ENCODE measurements at places on chromosomes 12 and 14. TPM values are rescaled to one million over a fixed set of nuclear protein-coding genes. Genes with fewer than 3 reads are reported as not detected.

Gene OR10G2
- total RNA-seq: not detected

Gene SDSL
- 93.0 TPM for total RNA-seq

Gene TBC1D30
- 2.1 TPM for total RNA-seq

Gene PIWIL1
- total RNA-seq: not detected

Gene CAPZA3
- total RNA-seq: 0.33 TPM

Gene NPFF
- not detected for total RNA-seq

Gene SIX4
- total RNA-seq: 0.10 TPM

Gene AQP6
- total RNA-seq: 0.28 TPM

Gene SIVA1
- 50.3 TPM for total RNA-seq

Gene IAPP
- 0.25 TPM for total RNA-seq

Gene PLEKHG3
- total RNA-seq: 32.8 TPM

GRCh38 chr14:101878211-101878821, 86.1 kb upstream of the DYNC1H1 start:
- no peak for DNase-seq

DNA sequence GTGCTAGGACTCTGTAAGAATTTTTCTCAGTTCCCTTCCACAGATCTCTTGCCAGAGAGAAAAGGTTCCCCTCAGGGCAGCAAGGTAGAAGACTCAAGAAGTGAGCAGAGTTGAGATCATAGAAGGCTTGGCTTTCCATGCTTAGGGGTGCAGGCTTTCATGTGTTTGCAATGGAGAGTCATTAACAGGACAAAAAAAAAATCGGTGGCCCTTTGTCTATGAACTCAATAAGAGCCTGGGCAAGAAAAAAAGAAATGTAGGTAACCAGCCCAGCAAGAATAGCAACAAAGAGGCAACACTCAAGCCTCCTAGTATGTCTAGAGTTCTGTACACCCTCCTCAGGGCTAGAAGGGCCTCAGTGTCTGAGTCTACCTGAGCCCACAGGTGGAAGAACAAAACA, 23.4 kb upstream of the LRP6 start:
- no peak for DNase-seq

- DNase-seq: no peak
Observed at GRCh38 chr14:77037938-77038568, 9.5 kb upstream of the IRF2BPL start.

- DNase-seq: no peak
Observed at GRCh38 chr12:3896356-3896755, 23.2 kb upstream of the PARP11 start.

DNA sequence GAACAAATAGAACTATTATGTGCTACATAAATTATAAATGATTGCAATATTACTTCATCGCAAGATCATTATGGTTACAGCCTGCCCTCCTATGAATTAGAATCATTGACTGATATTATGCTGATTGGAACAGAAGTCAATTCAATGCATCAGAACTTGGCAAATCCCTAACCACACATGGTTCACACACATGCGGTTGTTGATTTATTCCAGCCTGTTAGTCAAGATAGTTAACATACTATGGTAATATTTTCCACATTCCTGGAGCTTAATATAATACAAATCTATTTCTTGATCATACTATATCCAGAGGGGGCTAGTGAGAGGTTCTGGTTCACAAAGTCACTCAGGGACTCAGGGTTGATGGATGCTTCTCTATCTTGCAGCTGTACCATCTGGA, 9.7 kb upstream of the CACNA1C start:
- DNase-seq: no peak

GRCh38 chr14:89755816-89756215, 198.7 kb downstream of the EFCAB11 start:
- no peak for DNase-seq

GRCh38 chr12:122318607-122319605, 52.6 kb upstream of the VPS33A start:
- DNase-seq: no peak

GRCh38 chr12:103442822-103443221, 52.9 kb downstream of the C12orf42 start:
- DNase-seq: no peak

DNA sequence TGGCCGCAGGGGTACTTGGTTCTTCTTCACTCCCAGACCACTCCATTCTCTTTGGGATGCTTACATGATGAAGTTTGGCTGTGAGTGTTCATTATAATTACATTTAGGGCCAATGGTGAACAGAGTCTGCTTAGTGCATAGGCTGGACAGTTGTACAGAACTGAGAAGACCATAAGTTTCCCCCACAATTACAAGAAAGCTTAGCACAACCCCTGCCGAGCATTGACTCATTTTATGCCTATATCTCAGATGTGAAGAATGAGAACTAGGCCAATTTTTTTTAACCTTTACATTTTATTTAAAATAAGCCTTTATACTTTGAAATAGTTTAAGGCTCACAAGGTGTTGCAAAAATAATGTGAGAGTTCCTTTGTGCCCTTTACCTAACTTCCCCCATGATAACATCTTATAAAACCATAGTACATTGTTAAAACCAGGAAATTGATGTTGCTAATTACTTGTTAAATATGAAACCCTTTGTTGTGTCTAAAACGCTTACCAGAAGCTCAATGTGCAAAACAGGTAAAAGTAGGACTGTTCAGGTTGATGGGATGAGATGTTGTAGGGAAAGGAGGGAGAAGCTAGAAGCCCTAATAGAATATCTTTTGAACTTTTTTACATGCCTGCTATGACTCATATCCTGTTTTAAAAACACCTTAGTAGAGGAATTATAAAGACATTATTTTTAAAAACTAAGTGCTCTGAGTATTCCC, 47.2 kb downstream of the ALDH1L2 start:
- no peak for DNase-seq

- DNase-seq: no peak
Observed at GRCh38 chr14:56998728-56999127, 188.4 kb upstream of the OTX2 start.

- DNase-seq: no peak
Observed at GRCh38 chr12:130119241-130119861, 42.9 kb upstream of the FZD10 start.

DNA sequence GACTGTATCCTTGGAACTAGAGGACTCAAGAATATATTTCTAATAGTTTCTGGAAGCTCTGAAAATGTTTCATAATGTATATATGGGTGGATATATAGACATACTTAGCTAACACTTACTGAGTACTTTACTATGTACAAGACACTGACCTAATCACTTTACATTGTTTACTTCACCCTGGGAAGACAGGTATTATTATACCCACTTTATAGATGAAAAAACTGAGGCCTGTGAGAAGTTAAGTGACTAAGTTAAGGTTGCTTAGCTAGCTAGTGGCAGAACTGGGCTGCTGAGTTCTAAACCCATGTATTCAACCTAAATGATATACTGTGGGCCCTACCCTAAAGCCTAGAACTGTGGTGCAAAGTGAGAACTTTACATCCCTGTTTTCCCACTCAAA, 79.1 kb upstream of the SSTR1 start:
- DNase-seq: no peak

DNA sequence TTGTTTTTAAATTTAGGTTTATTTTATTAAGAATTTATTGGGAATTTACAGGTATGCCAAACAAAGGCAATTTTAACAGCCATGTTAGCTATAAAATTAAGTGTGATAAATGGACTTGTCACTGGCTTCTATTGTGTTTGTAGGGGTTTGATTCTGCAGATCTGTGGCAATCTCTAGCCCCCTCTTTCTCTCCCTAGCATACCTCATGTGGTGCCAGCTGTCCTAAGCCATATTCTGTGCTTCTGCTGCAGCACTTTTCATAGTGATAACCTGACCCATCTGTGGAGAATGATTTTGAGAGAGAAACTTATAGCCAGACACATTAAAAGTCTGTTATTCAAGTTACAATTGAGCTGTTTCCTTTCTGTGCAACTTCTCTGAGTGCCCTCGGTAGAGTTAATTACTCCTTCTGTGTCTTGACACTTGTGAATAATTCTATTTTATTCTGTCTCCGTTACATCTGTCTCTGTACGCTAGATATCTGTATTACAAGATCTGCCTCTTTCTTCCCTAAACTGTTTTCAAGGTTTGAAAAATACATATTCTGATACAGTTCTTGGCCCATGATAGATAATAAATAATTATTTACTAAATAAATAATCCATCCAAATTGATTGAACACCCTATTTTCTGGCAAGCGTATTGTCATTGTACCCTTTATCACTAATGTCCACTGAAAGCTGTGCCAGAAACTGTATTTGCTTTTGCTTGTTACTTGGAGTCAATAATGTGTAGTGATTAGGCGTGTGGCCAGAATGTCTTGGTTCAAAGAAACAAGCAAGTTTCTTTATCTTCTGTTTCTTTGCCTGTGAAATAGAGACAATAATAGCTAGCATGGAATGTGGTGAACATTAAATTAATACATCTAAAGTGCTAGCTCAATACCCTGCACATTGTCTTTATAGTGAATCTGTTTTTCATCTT, 40.0 kb downstream of the FRS2 start:
- DNase-seq: no peak

Measured in left lobe of liver (tissue), 2 donors.